ENCODE measurements at places on chromosomes 6 and 20.

- no peak for DNase-seq
These were observed 48.6 kb downstream of the TPD52L1 start for GRCh38 chr6:125201961-125202729.

DNA sequence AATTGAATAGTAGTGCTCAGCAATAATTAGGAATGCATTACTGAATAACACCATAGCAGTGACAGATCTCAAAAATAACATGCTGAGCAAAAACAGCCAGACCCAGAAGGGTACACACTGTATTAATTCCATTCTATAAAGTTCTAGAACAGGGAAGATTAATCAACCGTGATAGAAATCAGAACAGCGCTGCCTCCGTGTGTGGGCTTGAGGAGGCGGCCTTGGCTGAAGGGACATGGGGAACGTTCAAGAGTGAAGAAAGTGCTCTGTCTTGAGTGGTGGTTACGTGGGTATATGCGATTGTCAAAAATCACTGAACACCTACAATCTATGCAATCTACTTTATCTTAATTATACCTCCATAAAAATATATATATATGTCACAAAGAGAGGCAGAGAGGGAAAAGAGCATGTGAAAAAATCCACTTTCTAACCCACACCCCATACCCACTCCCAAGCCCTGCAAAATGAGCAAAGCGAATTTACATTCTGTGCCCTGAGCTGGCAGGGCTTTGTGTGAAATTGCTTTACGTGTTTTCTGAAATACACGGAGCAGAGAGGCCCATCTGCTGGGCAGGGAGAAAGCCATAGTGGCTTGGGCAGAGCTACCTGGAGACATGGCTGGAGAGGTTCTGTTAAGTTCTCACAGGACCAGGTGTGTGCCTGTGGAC, 74.4 kb downstream of the NFATC2 start:
- no peak for DNase-seq

GRCh38 chr6:72621291-72622093, at the start of gene KCNQ5:
Gene KCNQ5 (plus strand): TSS chr6:72622064.
- DNase-seq = peak; percentile 22

GRCh38 chr20:2118783-2119182, 17.2 kb downstream of the STK35 start:
- DNase-seq = no peak

DNA sequence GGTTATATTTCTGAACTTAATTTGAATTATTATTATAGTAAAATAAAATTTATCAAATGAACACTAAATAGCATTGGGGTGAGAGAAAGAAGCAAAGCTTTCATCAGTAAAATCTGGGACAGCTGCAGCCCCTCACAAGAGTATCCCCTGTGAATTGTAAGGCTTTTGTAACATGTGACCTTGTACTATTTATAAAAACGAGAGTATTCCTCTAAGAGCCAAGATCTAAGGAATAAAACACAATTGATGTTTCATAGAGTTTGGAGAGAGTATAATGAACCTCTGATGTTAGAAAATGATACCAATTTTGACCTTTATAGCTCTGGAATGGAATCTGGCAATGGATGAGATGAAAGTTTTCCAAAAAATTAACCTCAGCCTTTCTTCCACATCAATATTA, 617.2 kb upstream of the ID4 start:
- DNase-seq = no peak

DNA sequence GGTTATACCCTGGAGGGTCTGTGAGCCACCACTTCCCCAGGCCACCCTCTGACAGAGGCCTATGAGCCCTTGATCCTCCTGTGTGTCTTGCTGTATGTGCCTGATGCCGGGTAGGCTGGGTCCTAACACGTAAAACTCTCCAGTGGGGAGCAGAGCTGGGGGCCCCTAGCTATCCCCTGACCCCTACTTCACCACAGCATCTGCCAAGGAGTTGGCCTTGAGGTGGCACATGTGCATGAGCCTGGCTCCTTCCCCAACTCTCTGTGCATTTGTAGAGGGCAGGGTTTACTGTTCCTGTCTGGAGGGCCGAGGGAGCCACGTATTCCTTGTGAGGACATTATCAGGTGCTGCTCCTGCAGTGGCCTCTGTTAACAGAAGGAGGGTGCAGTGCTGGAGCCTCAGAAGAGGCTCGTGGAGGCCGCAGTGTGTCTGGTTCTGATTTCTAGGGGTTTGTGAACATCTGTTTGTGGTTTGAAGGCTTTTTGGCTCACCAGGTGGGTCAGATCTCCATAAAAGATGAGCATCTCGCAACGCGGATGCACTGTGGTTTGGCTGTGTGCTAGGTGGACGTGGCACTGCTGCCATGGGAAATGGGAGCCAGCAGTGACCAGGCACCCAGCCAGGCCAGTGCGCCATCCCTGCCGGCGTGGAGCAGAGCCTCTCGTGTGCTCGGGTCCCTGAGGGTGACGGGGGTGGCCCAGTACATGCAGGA, 152.1 kb downstream of the DTNBP1 start:
- no peak for DNase-seq

- DNase-seq = no peak
These were observed 201.5 kb upstream of the ECI2 start for GRCh38 chr6:4336778-4337442.

GRCh38 chr20:39861381-39861780, 827.7 kb downstream of the MAFB start:
- DNase-seq = no peak

DNA sequence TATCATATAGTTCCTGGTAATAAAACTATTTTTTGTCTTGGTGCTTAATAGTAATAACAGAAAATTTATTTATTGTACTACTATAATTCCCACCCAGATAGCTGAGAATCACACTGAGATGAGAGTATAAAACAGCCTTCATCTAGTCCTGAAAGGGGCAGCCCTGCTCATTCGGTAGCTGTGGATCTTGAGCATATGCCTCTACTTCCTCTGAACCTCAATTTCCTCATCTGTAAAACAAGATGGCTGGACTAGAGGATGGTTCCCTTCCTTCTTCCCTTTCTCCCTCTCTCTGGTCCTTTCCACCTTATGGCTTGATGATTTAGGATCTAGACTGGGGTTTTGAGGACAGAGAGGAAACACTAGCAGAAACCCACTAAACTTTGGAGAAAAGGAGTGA, 15.0 kb downstream of the FKBP5 start:
- DNase-seq = no peak

GRCh38 chr20:48965189-48965910, 43.8 kb downstream of the ARFGEF2 start:
- DNase-seq = no peak

- no peak for DNase-seq
These were observed 187.0 kb downstream of the TSHZ2 start for GRCh38 chr20:53159160-53159559.

DNA sequence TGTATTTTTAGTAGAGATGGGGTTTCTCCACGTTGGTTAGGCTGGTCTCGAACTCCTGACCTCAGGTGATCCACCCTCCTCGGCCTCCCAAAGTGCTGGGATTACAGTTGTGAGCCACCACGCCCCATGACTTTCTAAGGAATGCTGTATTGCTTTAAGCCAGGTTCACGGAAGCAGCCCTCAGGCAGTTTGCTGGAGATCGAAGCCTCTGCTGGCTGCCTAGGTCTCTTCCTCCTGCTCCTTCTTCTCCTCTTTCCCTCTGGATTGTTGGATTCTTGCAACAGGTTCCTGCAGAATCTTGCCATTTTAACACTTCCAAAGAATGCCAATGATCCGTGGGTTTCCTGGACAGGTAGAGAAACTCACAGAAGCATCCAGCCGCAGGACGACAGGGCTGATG, 29.3 kb upstream of the B4GALT5 start:
- DNase-seq = no peak

GRCh38 chr20:39109933-39110818, 148.0 kb downstream of the DHX35 start:
- no peak for DNase-seq

DNA sequence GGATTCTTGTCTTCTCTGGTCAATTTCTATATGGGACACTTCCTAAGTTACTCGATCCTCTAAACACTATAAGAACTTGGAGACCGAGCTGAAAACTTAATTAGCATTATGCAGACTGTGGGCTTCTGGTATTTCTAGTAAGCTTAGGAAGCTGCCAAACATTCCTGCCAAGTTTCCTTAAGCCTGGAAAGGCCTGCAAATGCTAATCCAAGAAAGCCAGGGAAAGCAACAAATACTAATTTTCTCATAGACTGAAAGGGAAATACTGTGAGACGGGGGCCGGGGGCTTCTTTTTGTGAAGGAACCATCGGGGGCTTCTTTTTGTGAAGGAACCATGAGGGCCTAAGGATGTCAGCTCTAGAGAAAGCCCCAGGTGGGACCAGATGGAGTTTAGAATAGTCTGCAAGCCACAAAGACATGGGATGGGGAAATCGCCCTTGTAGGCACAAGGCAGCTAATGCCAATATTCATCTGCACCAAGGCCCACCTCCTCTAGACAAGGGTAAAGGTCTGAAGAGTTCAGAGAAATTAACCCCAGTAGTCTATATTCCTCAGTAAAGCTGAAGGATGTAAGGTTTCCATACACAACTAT, 332.4 kb upstream of the PRDM1 start:
- no peak for DNase-seq

DNA sequence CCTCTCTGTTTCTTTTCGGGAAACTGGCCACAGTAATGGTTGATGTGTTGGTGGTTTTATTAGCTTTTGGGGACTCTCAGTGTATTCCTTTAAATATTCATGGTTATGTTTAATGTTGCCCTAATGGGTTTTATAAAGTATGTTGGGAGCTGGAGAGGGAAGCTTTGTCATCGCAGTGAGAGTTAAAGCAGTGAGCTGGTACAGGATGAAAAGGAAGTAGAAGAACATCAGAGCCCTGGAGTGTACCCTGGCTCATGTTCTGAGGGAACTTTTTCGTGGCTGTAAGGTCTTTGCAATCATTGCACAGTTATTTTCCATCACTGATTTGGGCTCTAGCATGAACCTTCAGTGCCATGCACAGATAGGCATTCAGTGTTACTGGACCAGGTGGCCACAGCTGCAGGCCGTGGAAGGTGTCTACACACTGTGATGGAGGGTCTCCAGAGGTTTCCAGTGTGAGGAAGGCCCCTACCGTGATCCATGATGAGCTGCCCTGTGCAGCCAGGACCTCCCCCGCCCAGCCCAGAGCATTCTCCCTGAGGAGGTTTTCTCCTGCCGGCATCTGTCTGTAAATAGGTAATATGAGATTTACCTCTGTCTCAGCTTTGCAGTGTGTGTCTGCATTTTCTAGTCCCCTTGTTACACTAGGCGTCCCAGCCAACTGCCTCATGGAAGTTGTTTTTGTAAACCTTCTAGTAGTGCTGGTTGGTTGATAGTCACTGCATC, 22.4 kb upstream of the TMEM217 start:
- DNase-seq = no peak

- DNase-seq = no peak
These were observed 1336.7 kb upstream of the CITED2 start for GRCh38 chr6:140711019-140711613.

- no peak for DNase-seq
These were observed 74.7 kb downstream of the MRPL14 start for GRCh38 chr6:44052419-44053023.

- no peak for DNase-seq
These were observed 3.1 kb upstream of the TFAP2B start for GRCh38 chr6:50815436-50816114.

DNA sequence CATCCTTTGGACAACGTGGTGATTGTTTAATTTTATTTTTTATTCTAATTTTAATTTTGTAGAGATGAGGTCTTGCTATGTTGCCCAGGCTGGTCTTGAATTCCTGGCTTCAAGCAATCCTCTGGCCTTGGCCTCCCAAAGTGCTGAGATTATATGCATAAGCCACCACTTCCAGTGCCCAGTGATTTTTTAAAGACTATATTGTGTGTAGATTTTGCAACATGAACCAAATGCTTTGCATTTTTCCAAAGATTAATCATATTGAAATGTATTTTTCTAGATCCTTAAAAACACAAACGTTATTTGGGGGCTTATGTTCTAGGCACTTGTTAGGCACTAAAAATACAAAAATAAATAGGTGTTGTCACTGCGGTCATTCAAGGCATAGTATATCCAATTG, 117.6 kb upstream of the CCN2 start:
- DNase-seq = no peak

GRCh38 chr6:152360034-152360433, 277.1 kb downstream of the SYNE1 start:
- no peak for DNase-seq

DNA sequence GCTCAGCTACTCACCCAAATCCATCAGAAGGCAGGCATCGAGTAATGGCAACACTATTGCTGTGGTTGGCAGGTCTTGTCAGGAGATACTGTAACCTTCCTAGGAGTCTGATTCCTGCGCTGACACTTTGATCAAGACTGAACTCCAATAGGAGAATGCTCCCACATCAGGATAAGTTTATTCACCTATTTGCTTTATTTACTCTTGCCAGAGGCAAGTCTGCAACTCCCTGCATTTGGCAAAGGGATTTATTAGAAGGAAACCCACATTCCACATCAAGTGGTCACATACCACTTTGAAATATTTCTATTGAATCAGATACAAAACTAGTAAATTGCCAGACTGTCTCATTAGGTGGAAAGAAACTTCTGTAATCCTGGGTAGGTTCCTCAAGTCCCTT, 43.5 kb downstream of the ZFAND3 start:
- DNase-seq = no peak

- DNase-seq = no peak
These were observed 200.9 kb upstream of the RNF24 start for GRCh38 chr20:4216142-4216735.

GRCh38 chr20:63963348-63963741, 6.4 kb downstream of the ZNF512B start:
- no peak for DNase-seq

GRCh38 chr6:90436403-90436802, 139.8 kb upstream of the BACH2 start:
- no peak for DNase-seq

- no peak for DNase-seq
These were observed 159.9 kb downstream of the ASCC3 start for GRCh38 chr6:100721256-100721655.
